NCI-H460 (cell line): ENCODE measurements at places on chromosomes 5 and 9.

GRCh38 chr5:92945605-92946097, 635.4 kb downstream of the NR2F1-AS1 start:
- DNase-seq = no peak

- DNase-seq = no peak
These were observed 90.6 kb downstream of the LMX1B start for GRCh38 chr9:126704157-126704891.

DNA sequence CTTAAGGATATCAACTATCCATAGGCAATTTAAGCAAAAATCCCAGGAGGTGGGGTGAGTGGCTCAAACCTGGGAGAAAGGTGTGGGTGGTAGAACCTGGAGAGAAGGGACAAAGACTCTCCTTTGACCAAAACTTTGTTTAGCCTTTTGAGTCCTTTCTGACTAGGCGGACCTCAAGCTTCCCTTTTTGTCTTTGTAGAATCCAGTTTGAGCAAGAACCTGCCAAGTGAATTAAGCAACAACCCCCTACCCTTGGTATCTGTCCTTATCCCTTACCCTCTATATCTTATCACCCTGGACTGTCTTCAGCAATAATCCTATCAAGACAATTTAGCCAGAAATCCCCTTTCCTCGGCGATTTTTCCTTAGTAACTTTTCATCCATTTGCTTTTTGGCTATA, 53.5 kb upstream of the SLC28A3 start:
- no peak for DNase-seq

GRCh38 chr5:54991416-54991815, 6.0 kb upstream of the ESM1 start:
- no peak for DNase-seq

GRCh38 chr5:78953092-78953800, 31.9 kb downstream of the ARSB start:
- DNase-seq = no peak

- DNase-seq = no peak
These were observed 192.2 kb downstream of the SPOCK1 start for GRCh38 chr5:137306903-137307302.

- DNase-seq = no peak
These were observed 349.9 kb downstream of the PIK3R1 start for GRCh38 chr5:68565427-68565826.

DNA sequence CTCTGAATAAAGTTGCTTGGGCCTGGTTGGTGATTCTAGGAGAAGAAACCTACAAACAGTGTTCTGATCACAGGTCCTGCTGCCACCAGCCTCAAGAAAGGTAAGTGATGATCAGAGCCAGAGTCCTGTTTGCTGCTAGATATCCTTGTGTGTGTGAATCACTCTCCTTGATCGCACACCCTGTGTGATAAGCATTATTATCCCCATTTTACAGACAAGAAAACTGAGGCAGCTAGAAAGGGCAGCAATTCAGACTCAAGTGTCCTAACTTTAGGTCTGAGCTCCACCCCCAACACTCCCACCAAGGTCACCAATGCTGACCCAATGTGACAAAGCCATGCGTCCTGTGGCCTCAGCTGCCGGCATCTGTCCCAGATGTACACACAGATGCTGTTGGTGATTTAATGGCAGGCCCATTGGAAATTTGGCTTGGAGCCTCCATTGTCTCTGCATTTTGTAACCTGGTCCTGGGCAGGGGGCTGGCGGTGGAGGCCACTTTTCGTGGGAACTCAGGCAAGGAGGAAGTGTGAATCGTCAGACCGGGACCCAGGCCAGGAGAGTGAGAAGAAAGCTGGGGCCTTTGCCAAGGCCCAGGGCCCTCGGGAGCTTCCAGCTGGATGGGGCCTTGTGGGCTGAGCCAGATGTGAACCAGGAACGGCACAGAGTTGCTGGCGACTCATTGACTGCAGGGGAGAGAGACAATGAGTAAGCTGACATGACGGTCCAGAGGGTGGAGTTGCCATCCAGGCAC, 29.8 kb upstream of the GGTA1 start:
- no peak for DNase-seq

DNA sequence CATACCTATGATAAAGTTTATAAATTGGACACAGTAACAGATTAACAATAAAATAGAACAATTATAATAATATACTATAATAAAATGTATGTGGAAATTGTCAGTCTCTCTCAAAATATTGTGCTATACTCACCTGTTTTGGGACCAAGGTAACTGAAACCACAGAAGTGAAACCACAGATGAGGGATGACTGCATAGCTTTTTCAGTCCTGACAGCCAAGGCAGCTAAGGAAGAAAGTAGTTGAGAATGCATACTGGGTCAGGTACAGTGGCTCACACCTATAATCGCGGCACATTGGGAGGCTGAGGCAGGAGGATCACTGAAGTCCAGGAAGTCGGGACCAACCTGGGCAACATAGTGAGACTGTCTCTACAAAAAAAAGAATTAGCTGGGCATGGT, 8.9 kb downstream of the SRP19 start:
- no peak for DNase-seq

GRCh38 chr9:27437652-27438373, 86.3 kb upstream of the IFNK start:
- no peak for DNase-seq

DNA sequence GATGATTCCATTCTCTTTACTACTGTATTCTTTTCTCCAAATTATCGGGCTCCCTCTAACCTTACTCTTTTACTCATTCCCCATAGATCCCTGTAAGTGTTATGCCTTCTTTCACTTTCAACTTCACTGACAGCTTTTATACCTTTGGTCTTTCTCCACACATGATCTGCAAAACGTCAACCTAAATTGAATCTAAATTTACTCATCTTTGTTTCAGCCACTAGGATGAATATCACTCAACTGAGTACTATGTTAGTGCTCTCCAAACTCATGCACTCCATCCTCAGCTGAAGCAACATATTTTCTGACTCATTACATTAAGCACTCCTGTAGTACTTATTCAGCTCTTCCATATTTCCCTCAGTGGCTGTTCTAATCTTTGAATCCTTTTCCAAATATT, 133.4 kb downstream of the ADAMTS19 start:
- no peak for DNase-seq

GRCh38 chr9:131165523-131165922, 40.1 kb downstream of the NUP214 start:
- DNase-seq = no peak

DNA sequence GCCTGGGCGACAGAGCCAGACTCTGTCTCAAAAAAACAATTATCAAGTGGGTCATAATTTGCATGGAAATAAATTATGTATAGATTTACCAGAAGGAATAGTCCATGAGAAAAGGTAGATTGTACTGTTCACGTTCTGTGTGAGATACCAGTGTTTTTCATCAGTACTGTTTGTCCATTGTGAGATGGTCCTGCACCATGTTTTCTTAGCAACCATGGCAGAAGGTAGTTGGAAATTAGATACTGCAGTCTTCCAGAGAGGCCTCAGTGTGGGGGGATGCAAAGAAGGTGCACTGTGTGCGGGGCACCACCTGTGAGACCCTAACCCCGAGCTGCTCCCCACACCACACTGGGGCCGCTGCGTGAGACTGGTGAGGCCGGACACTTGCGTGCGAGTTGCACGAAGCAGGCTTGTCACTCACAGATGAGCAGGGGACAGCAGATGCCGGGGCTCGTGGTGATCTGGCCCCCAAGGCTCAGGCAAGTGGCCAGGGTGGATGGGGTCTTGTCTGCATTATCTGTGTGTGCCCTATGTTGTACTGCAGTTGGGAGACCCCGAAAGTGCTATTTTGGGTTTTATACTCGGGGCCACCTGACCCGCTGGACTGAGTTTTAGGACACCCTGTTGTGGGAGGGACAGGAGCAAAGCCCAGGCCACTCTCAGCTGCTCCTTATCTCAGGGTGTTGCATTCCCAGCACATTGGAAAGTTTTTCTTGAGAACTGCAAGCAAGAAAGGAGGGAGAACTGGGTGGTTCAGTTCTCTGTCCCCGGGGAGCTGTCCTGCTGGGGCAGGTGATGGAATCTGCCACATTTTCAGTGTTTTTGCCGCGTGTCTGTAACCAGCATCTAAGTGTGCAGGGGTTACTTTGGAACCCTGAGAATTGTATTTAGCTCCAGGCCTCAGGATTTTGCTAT, 61.9 kb downstream of the EHMT1 start:
- no peak for DNase-seq

GRCh38 chr5:38926121-38926520, 80.3 kb downstream of the OSMR start:
- DNase-seq = no peak

GRCh38 chr9:18185196-18185595, 288.8 kb upstream of the ADAMTSL1 start:
- DNase-seq = no peak

GRCh38 chr9:120289990-120290975, 289.7 kb downstream of the CDK5RAP2 start:
- no peak for DNase-seq

- no peak for DNase-seq
These were observed 440.4 kb downstream of the CDH18 start for GRCh38 chr5:19547640-19548039.

GRCh38 chr5:33491941-33492340, 51.2 kb downstream of the TARS1 start:
- DNase-seq = no peak

- no peak for DNase-seq
These were observed 4.3 kb upstream of the DDX41 start for GRCh38 chr5:177520916-177521513.

DNA sequence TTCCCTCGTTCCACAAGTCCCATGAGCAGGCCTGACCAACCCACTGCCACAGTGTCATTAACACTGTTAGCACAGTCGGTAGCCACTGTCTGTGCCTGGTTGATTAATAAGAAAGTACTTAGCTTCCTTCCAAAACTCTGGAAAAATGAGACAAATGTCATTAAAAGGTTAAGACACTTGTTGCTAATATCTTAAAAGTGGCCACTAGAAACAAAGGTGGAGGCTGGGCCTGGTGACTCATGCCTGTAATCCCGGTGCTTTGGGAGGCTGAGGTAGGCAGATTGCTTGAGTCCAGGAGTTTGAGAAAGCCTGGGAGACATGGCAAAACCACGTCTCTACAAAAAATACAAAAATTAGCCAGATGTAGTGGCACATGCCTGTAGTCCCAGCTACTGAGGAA, 194.0 kb downstream of the PDZD2 start:
- DNase-seq = no peak

GRCh38 chr5:107542428-107542827, 128.3 kb downstream of the EFNA5 start:
- peak; percentile 88 for DNase-seq

DNA sequence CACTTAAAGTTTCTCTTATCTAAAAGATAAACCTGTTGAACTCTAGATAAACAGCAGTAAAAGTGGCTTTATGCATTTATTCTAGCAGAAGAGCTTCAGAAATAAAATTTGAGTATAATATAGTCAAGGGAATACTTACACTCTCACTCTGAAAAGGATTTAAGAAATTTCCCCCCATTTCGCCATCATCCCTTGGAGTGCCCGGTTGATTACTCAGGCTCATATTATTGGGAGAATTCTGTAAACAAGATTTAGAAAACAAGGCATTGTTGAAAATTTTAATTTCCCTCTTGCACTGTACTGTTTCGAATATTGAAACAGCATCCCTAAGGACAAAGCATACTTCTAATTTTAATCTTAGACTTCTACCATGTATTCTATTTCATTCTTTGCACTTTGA, 34.5 kb upstream of the ACOT12 start:
- peak; percentile 34 for DNase-seq

DNA sequence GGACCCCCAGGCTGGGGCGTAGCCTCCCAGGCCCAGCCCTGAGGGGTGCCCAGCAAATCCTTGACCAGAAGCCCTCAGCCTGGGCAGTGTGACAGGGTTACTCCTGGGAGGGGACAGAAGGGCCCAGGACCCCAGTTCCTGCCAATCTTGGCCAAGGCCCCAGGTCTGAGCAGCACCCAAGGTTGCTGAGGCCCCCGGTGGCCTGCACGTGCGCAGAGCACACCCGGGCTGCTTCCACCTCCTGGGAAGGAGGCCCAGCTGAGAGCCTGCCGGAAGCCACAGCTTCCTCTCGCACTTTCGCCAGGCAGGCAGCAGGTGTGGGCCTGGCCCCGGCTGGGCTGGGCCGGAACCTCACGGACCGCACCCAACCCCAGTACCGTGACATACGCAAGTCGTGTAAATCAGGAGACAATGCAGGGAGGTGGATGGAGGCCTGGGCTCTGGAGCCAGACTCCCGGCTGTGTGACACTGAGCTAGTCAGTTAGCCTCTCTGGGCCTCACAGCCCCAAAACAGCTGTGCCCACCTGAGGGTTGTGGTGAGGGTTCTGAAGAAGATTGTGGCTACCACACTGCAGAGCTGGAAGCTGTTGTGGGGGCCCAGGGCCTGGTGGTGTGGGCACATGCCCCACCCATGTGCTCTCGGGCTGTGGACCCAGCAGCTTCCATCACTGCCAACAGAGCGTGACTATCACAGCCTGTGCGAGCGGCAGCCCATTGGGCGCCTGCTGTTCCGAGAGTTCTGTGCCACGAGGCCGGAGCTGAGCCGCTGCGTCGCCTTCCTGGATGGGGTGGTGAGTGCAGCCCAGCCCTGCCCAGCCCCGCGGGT, 5.1 kb downstream of the GRK6 start:
- no peak for DNase-seq

GRCh38 chr5:98827161-98827560, 53.7 kb downstream of the RGMB start:
- peak; percentile 62 for DNase-seq

DNA sequence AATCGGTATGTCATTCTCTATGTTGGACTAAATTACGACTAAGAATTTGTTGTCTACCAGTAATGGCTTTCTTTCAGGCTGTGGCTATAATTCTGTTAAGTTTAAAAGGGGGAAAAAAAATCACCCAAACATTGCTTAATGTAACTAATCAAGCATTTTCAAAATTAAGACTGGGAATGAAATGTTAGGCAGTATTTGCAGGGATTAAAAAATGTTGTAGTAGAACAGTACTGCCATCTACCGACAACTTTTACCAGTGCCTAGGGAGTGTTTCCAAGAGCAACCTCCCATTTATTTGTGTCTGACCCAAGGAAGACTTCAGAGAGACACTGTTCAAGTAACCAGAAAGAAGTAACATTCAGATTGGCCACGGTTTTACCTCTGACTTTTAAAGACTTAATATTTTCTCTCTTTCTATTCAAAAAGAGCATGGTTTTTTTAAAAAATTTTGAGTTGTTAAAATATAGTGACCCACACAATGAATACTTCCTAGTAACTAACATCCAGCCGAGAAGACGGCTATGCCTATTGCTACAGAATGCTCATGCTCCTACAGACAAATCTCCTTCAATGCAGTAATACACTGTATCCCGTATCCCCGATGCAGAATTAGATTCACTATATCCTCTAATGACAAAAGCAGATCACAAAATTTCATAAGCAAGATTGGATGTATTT, 92.4 kb downstream of the ARL15 start:
- DNase-seq = peak; percentile 70

DNA sequence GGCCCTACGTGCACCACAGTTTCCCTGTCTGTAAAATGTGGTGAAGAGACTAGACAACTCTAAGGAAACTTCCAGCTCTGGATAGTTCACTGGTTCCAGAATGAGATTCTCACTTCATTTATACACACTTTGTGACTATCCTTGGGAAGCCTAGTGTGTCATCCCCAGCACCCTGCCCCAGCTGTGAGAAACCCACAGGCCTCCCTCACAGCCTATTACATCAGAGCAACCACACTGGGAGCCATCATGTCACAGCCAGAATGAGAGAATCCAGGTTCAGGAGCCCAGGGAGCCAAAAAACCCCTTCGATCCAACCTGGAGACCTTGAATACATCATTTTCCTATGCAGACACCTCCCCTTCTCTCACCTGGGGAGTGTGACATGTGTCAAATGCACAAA, 21.0 kb upstream of the HAND1 start:
- DNase-seq = no peak

GRCh38 chr5:91957666-91958065, 574.5 kb upstream of the ARRDC3 start:
- no peak for DNase-seq
